ENCODE measurements at places on chromosomes 13 and 19. TPM values are rescaled to one million over a fixed set of nuclear protein-coding genes. Genes with fewer than 3 reads are reported as not detected.

DNA sequence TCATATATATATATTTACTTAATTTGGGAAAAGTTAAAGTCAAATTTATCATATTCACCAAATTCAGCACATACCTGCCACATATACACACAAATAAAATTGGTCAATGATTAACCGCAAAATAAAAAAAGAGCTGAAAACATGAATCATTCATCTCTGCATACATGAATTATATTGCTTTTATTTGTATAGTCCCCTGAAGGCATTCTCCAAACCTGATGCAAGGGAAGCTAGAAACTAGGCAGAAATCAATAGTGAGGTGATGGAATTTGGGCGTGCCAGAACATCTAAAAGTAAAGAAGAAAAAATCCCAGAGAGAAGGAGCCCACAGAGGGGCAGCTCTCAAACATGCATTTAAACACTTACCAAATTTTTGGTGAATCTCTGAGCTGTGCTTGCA, 60.1 kb downstream of the UFM1 start:
- no peak for DNase-seq

- DNase-seq: no peak
Observed at GRCh38 chr13:52744842-52745375, 5.3 kb upstream of the CNMD start.

- no peak for DNase-seq
Observed at GRCh38 chr19:16400911-16401591, 70.7 kb downstream of the EPS15L1 start.

GRCh38 chr19:4566402-4567051, 7.0 kb upstream of the SEMA6B start:
- DNase-seq: no peak

DNA sequence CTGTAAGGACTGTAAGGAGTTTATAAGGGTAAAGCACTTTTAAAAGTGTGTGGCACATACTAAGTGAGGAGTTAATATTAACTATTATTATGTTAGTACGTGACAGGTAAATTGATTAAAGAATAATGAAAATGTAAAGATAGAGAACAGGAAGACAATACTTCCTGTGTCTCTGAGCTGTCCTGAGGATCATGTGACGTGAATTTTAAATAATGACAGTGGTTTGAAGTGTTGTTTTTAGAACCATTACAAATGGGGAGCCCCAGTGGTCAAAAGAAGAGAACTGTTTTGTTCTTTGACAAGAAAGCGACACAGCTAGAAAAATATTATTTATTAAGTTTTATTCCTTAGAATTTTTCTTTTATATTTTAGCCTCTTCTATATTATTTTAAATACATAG, 241.2 kb upstream of the STARD13 start:
- no peak for DNase-seq

DNA sequence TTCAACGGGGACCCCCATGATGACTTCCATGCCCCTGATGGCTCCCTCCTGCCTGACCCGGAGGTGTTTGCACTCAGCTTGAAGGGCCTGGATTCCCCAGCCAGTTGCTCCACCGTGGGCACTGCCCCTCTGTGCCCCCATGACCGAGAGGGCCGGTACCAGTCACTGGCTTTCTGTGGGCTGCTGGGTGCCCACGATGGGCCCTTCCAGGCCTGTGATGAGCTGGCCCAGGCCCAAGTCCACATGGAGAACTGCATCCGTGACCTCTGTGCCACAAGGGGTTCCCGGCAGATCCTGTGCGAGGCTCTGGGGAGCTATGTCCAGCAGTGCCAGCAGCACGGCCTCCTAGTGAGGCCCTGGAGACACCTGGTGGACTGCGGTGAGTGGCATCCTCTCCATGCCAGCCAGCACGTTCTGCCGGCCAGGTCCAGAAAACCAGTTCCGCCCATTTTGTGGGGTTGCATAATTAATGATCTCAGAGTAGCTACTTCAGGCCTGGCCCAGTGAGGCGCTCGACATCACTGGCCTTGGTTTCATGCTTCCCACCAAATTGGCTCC, 34.9 kb upstream of the FXYD3 start:
- no peak for DNase-seq

DNA sequence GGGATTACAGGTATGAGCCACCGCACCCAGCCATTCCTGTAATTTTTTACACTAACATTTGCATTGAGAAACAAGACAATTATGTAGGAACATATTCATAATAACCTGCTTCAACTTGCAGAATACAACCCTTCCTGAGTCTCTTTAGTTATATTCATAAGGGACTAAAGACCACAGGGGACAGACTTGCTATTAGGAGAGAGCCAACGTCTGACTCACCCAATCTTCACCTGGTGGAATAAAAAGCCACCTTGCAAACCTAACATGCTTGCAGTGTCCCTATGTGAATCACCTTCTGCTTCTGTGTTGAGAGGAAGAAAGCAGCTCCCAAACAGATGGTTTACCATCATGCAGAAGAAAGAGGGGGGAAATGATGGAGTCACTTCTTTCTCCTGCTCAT, 456.1 kb downstream of the PCDH9 start:
- DNase-seq: no peak

Gene LATS2
- polyA plus RNA-seq: 25.9 TPM

Data from left renal cortex interstitium (tissue), 4 donors.